Activated CD4-positive, alpha-beta T cell treated with anti-CD3 and anti-CD28 coated beads, Interleukin-2, amount 50 U/mL, for 16 hours (primary cell): ENCODE measurements at places on chromosomes 6 and 20.

DNA sequence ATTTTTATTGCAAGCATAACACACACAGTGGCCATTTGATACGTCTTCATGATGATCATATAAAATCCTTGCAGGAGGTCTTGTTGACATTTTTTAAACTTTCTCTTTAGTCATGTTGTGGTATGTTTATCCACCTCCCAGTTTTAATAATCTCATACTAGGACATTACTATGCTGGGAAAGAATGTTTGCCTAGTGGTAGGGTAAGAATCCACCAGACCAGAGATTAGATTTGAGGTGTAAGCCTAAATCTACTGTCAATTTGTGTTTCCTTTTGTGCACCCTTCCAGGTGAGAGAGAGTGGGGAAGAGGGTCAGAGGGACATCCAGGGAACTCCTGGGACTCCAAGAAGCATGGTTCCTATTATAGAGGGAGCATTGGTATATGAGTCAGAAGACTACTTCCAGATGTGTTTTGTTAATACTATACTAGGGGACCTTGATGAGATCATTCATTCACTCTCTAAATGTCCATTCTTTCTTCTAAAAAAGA lies 298.3 kb upstream of the SASH1 start:
- no peak for DNase-seq

DNA sequence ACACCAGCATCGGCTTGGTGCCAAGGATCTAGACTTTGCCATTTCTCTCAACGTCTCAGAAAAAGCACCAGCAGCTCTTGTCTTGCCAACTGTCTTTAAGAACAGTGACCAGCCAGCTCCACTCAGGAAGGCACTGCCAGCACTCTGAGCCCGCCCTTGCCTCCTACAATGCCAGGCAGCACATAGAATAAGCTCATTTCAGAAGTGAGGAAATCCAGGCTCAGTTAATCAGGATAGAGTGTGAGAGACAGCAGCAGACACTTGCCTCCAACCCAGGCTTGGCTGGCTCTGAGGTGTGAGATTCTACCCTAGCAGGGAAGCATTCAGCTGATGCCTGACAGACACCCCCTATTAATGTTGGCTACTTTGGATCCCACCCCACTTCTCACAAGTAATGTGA lies 4.3 kb upstream of the SYNDIG1 start:
- DNase-seq = no peak

DNA sequence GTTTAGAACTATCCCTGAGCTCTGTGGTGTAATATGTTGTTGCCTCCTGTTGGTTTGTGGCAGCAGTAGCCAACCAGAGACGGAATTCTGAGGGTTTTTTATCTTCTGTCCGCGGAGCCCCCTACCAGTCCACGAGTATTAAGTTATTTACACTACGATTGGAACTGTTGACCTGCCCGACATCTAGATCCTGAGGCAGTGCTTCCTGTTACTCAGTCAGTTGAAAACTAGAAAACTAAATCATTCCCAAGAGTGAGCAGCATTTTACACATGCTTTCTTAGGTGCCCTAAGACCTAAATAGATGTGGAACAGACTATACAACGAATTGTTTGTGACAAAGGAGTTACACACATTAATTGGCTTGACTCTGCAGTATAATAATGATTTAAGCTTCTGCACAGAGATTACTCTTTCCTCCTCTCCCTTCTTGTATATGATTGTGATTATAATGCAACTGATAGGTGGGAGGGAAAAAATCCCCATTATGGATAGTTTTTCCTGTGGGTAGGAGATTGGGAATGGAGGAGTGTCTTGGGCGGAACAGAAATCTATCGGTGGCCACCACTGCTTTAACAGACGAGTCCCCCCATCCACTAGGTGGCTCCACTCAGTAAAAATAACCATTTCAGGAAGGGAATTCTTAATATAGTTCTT lies 1.7 kb downstream of the LOC128125822 start:
- DNase-seq = peak; percentile 66

DNA sequence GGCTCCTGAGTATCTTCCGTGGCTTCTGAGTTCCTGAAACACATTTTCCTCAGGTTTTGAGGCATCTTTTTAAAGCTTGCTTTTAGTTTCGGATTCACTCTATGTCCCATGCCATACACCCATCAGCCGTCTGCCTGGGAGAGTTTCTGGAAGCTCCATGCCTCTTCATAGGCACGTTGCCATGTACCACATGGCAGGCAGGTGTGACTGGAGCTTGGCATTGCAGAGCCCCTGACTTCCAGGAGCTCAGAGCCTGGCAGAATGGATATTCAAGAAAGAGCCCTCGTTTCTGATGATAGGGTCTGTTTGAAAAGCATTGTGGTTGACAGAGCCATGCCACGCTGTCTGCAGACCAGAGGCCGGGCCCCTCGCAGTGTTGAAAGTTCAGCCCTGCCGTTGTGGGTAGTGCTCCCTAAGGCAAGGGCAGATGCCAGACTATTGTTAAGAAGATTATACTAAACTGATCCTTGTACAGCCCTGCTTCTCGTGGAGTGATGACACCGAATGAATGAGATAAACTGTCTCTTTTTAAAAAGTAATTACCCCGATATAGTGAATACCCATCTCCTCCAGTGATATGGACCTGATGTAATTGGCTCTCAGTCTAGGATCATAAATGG lies 100.0 kb downstream of the RPP40 start:
- no peak for DNase-seq

DNA sequence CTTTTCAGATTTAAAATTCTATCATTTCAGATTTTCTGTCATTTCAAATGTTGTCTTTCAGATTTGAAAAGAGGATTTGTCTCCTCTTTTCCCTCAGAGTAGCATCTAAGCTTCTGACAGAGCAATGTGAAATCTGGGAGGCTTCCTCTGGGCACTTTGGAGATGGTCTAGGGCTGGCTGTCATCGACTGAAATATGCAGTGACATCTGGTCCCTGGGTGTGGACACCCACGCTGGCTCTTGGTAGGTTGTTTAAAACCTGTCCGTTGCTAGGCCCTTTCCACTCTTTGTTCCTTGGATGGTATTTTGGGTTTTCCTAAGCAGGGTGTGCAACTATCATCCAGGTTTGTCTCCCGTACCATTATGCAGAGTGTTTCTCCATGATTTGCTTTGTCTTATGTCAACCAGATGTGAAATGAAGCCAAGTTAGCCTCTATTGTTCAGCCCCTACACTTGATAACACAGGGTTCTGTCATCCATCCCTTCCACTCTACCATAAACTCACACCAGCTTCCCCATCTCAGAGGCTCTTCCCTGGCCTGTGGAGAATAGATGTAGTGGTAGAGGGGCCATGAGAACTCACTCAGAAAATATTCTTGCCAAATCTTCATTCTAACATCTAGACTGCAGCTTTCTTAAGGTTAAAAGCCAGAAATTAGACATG lies 5.0 kb upstream of the VIP start:
- no peak for DNase-seq

DNA sequence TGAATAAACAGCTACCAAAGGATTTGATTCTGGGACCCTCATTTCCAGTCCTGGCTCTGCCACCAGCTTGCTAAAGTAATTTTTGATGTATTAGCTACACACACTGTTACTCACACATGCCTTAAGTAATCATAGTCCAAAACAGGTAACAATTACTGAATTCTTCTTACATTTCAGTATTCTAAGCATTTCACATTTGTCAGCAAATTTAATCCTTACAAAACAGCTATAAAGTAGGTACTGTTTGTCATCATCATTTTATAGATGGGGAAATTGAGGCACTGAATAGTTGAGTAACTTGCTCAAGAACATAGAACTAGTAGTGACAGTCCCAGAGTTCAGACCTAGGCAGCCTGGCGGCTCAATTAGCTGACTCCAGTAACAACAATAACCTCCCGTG lies 272.6 kb downstream of the QKI start:
- no peak for DNase-seq

DNA sequence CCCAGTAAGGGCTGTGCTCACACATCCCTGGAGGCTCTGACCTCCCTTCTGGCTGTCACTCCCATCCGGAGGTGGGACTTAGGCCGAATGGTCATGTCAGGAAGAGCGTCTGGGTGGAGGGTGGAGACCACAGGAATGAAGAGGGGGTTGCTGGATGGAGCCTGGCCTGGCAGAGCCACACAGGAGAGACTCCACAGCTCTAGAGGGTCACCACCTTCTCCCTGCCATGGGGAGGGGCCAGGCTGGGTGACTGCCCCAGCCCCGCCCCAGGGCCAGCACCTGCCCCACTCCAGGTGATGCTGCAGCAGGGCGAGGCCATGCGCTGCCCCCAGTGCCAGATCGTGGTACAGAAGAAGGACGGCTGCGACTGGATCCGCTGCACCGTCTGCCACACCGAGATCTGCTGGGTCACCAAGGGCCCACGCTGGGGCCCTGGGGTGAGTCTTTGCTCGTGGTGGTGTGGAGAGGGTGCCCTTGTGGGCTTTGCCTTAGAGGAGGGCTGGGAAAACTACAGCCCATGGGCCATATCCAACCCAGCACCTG lies 20.6 kb downstream of the RBCK1 start:
- no peak for DNase-seq

- no peak for DNase-seq
Observed at GRCh38 chr6:6841571-6841970, 253.1 kb downstream of the LY86 start.

DNA sequence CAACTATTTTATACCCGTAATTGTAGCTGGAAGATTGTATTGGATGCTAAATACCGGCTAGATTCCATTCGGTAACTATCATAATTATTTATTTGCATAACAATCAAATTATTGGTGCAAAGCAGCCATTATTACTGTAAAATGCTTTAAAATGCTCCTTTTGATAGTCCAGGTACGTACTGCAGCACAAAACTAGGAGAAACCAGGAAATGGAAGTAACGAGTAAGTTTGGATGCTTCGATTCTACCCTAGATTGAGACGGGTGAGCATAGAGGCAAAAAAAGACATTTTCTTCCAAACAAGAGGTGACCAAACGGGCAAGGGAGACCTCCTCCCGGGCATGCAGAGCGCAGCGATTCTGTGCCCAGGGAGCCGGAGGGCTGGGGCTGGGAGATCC lies 469 bp upstream of the XRN2 start:
- no peak for DNase-seq

DNA sequence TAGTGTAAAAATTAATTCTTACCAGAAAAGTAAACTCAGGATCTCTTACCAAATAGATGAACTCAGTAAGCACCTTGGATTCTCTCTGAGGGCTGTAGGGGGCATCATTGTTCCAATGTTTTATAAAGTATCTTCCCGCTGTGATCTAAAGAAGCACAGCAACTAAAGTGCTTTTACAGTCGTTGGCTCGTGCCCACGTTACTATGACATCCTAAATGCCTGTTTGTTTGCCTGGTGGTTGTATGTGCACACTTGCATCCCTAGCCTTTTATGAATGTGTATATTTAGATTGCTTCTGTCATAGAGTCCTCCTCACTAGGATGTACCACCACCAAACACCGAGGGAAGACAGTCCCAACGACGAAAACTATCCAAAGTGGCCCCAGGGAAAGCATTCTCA lies 34.5 kb downstream of the SLX4IP start:
- DNase-seq = peak; percentile 50

- DNase-seq = peak; percentile 52
Observed at GRCh38 chr6:107061125-107062020, 33.4 kb downstream of the MTRES1 start.

DNA sequence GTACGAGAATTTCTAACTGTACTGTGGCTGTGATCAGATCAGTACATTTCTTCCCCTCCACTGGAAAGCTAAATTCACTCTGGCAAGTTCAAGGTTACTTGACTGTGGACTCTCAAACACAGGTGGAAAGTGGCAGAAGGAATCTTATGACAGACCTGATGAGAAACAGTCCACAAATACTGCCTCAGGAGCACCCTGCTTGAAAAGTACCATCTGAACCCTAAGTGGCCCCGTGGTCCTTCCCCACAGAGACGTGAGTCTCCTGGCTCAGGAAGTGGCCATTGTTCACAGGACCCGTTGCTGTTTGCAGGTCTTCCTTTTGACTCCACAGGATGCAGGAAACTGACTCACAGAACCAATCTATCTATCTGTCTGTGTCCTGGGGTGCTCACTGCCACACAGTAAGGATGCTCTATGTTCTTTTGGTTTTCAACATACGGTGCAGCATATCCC lies 47.5 kb upstream of the NHSL1 start:
- peak; percentile 63 for DNase-seq

GRCh38 chr20:6882561-6883291 lies 115.2 kb downstream of the BMP2 start:
- DNase-seq = no peak

DNA sequence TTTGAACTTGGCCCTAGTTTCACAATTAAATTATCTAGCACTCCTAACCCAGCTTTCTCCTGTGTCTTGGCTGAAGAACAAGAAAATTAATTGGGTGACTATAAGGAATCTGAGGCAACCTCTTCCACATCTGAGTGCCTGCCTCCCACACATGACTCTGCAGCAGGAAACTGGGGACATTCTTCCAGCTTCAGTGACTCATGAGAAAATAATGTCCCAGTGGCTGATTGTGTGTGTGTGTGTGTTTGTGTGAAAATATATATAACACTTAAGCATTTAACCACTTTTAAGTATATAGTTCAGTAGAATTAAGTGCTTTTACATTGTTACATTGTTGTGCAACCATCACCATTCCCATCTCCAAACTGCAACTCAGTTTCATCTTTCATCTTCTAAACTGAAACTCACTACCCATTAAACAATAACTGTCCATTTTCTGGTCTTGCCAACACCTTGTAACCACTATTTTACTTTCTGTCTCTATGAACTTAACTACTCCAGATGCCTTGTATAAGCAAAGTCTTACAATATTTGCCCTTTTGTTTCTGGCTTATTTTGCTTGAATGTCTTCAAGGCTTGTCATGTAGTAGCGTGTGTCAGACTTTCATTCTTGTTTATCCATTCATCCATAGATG lies 8.7 kb downstream of the TRIM38 start:
- DNase-seq = no peak

DNA sequence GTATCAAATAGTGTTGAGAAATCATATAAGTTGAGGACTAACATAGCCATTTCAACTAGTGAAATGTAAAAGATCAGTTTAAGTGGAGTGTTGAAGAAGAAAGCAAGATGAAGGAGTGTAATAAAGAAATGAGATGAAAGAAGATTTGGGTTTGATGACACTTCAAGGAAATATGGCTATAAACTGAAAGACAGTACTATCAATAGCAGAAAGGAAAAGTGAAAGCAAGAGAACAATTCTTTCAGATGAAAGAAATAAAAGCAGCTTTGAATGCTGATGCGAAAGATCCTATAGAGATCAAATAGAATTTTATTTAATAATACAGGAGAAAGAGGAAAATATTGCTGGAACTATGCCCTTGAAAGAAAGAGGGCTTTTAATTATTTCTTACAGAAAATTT lies 92.8 kb upstream of the PRSS16 start:
- DNase-seq = no peak

GRCh38 chr6:35287671-35288396 lies 9.8 kb upstream of the DEF6 start:
- no peak for DNase-seq

DNA sequence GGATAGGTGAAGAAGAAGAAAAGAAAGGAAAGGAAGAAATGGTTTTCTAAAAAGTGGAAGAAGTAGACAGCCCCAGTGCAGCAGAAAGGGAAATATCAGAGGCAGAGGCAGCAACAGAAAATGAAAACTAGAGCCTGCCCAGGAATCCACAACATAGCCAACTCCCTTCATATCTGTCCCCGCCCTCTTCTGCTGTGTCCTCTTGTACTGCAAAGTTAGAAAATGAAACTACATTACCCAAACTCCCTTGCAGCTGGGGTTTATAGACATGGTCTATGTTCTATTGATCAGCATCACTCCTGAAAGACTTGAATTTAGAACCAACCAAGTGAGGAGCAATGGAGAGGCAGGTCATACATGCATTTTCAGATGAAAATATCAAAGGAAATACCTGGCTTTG lies 200.5 kb upstream of the PHACTR1 start:
- no peak for DNase-seq
